Muscle of leg (tissue), 16 donors: ENCODE measurements at places on chromosomes 7 and 10.

- DNase-seq = no peak
Observed at GRCh38 chr7:141949911-141950310, 3.1 kb upstream of the CLEC5A start.

GRCh38 chr10:102631525-102632393 lies 12.5 kb upstream of the TRIM8 start:
- DNase-seq = no peak

- DNase-seq = peak; percentile 36
Observed at GRCh38 chr10:127600479-127600878, 51.4 kb downstream of the NPS start.

- no peak for DNase-seq
Observed at GRCh38 chr7:27071622-27072390, 24.0 kb downstream of the HOXA1 start.

DNA sequence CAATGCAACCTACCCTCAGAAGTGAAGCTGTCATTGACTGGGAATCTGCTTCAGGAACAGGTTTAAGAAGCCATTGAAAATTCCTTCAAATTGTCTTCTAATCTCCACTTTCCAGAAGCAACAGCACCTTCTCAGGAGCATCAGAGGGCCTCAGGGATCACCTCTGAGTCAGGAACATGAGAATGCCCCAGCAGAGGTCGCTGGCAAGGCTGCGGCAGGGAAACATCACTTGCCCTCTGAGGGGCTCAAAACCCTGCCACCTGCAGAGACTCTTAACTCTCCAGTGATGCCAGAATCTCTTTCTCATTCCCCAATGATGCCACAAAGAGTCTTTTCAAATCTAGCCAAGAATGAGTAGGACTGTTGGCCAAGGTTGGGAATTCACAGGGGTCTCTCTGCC lies 5.9 kb upstream of the MAPK8 start:
- DNase-seq = no peak

DNA sequence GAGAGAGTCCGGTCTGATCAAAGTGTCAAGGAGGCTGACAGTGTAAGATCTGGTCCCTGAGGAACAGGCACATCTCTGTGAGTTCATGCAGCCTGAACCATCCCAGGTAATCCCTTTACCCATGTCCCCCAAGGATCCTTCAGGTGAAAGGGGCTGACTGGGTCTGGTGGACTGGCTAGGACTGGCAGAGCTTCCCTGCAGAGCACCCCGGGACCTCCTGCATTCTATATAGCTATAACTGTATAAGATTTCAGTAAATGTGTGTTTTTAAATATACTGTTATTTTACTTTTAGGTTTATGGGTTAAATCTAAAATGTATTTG lies 246.8 kb downstream of the ELMO1 start:
- DNase-seq = no peak

DNA sequence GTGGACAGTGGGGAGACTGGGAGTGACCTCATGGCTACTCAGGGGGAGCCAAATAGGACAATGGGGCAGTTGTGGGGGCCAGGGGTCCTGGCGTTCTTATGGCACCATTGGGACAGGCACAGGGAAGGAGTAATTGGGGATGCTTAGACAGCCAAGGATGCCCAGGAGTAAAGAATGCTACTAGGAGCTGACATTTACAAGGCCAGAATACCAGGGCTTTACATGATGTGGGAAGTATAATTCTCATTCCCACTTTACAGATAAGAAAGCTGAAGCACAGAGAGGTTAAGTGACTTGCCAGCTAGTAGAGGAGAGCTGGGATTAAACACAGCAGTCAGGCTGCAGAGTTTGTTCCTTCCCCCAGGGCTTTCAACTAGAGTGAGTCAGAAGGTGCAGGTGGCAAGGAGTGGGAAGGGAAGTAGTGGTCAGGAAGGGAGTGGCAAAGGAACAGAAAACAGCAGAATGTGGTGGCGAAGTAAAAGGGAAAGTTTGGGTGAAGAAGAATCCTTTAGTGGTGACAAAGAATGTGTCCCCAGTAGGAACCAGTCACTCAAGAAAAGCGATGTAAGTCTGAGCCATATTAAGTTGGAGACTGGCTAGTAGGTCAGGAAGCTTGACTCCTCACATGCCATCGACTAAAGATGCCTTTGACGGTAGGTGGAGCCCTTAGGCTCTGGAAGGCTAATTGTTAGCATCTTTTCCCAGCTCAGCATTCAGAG lies 32.8 kb downstream of the CPVL start:
- DNase-seq = no peak

DNA sequence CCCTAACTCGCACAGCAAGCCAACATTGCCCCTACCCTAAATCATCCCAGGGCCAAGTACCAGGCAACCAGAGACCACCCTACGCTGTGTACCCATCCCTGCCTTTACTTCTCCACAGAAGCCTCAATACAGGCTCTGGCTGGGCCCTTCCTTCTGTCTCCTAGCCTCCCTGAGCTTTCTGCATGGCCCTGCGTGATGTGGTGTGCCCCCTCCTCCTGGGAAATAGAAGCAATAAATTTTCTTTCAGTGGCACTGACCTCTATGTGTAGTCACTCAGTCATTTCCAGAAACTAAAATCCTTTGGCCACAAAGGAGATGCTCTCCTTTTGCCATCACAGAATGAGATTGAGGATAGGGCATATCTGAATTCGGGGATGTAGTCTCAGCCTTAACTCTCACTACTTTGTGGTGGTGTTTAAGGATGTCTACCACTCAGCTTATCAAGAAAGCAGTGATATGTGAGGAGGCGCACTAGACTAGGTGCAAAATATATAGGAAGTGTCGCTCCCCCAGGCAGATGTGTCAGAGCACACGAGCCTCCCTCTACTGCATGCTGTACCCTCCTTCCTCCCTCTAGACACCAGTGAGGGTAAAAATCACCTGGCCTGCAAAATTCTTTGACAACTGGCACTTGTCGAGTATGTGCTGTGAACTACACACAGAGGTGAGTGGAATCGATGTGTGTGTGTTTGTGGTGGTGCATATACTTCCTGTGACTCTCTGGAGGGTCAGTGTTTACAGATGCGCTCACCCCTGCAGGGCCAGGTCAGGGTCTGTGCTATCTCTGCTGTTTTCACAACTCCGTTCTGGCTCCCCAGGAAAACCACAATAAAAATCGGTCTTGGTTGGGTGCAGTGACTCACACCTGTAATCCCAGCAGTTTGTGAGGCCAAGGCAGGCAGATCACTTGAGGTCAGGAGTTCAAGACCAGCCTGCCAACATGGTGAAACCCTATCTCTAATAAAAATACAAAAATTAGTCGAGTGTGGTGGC lies 825.9 kb upstream of the IGFBP3 start:
- no peak for DNase-seq

GRCh38 chr10:74008212-74008731 lies 10.4 kb downstream of the VCL start:
- DNase-seq = peak; percentile 73

- DNase-seq = no peak
Observed at GRCh38 chr7:67621704-67622103, 625.1 kb downstream of the TYW1 start.

- no peak for DNase-seq
Observed at GRCh38 chr10:71435571-71436267, 39.0 kb downstream of the CDH23 start.

DNA sequence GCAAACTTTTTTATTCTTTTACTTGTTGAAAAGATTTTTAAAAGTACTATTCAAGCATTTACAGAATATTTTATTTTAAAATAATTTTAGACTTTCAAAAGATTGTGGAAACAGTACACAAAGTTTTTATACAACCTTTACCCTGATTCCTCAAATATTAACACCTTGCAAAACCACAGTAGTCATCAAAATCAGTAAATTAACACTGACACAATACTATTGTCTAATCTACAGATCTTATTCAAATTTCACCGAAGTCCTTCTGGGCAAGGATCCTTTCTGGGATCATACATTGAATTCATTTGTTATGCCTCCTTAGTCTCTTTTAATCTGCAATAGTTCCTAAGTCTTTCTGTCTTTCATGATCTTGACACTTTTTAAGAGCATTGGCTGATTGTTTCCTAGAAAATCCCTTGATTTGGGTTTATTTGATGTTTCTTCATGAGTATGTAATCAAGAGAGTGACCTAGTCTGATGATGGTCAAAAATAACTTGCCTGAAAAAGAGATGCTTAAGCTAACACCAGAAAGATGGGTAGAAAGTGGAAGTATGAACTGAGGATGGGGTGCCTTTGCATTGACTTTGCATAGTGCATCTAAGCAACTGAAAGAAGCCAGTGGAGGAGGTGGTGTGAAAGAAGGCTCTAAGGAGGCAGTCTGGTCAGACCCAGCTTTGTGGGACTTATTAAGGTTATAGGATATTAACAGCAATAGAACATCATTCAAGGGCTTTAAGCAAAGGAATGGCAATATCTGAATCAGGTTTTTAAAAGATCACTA lies 9.7 kb downstream of the STAMBPL1 start:
- no peak for DNase-seq

DNA sequence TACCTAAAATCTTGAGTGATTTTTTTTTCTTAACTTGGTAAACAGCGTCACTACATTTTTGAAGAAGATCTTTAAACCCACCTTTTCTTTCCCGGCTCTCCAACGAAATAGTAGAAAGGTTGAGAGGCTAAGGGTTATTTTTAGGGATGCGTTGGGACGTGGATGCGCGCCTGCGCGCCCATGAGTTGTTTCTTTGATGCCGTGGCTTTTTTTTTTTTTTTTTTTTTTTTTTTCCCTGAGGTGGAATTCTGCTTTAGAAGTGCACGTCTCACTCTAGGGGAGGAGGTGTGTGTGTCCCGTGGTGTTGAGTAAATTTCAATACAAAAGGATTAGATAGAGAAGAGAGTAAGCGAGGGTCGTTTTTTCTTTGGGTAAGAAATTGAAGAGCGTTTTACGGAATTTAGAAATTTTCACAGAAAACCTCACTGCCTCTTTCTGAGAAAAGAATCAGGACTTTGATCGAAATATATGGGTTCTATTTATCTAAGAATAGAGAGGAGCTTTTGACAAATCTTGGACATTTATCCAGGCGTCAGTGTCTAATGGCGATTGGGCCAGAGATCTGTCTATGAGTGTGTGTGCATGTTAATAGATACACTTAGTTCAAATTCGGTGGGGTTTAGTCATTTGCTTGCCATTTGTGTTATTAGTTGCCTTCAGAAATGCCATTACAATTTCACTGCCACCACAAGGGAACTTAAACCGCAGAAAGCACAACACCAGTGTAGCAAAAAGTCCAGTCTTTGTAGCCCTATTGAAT lies 1.2 kb upstream of the SP8 start:
- no peak for DNase-seq

DNA sequence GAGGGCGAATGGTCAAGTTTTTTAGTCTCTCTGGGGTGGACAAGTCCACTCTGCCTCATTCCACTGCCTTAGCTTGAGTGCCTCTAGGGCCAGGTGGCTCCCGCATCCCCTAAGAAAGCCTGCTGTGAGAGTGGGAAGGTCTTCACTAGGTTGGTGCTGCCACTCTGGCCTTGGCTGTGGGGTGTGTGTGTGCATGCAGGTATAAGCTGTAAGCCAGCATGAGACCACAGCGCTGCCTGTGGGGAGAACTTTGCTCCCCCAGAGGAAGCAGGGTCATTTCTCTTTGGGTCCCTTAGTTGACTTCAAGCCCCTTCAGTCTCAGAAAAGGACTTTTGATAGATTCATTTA lies 25.5 kb upstream of the PCBD1 start:
- DNase-seq = no peak

- no peak for DNase-seq
Observed at GRCh38 chr10:79980711-79981110, 31.8 kb upstream of the SFTPD start.

GRCh38 chr7:17474724-17475344 lies 176.4 kb downstream of the AHR start:
- DNase-seq = no peak

GRCh38 chr10:122087436-122087835 lies 98.5 kb downstream of the TACC2 start:
- DNase-seq = no peak

DNA sequence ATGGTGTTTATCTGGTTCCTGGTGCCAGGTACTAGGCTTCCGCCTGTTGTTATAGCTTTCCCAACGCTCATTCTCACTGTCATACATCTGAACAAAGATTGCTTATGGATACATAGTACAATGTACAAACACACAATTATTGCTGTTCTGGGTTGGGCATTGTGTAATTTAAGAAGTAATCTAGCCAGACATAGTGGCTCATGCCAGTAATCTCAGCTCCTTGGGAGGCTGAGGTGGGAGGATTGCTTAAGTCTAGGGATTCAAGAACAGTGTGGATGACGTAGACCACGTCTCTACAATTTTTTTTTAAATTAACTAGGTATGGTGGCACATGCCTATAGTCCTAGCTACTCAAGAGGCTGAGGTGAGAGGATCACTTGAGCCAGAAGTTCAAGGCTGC lies 9.3 kb upstream of the CROT start:
- DNase-seq = no peak

DNA sequence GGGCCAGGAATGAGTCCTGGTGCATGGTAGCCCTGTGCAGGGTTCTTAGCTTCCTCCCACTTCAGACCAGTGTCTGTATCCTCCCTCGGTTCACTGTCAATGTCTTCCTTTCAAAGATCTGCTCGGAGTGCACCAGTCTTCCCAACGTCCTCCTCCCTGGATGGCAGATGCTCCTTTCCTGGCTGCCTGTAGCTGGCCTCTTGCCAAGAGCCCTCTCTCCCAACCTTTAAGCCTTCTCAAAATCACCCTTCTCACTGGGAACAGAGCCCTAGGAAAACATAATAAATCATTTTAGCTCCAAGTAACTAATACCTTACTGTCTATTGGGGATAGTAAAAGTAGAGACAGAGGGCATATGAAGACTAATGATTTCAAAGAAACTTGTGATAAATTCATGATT lies 490.6 kb downstream of the CCSER2 start:
- DNase-seq = no peak

DNA sequence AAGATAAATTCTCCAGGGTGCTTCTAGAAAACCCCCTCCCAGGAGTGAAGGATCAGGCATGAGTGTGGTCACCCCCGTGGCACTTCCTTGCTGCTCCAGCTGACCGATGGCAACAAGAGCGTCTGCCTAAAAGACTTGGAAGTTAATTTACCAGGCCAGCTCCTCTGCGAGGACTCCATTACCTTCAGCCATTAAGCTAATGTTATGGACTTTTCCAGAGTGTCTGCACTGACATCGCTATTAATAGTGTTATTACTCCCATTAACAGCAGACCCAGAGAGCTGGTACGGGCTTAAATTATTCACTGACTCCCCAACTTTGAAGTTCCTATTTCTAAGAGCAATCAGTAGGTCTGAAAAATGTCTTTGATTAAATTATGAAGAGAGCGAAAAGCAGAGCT lies 345.8 kb downstream of the PLXNA4 start:
- no peak for DNase-seq

DNA sequence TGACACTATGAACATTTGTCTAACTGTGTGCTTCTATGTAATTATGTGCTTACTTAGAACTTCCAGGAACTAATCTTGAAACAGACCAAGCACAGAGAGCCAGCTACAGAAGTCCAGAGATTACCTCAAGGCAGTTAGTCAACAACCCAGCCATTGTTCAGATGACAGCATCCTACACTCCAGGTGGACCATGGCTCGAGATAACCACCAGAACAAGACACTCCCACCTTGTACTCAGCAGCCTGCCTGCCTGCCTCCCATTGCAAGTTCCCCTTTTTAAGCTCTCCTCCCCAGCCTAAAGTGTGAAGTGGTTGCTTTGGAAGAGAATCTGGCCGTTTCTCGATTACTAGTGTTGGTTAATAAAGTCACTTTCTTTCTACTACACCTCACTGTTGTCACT lies 1080.6 kb upstream of the LRRN3 start:
- DNase-seq = no peak
